ENCODE measurements at places on chromosomes 2 and 18. TPM values are rescaled to one million over a fixed set of nuclear protein-coding genes. Genes with fewer than 3 reads are reported as not detected.

Gene IL1RL1
- 1.1 TPM for total RNA-seq

Gene TEX44
- not detected for total RNA-seq

Gene CHRNG
- total RNA-seq, result not detected

Gene IL1F10
- not detected for total RNA-seq

Gene IGFBP2
- total RNA-seq, result 136 TPM

Gene CNGA3
- total RNA-seq, result not detected

Gene MOCOS
- total RNA-seq, result 0.33 TPM

Gene TMEM87B
- 5.7 TPM for total RNA-seq

Gene AFG3L2
- 136 TPM for total RNA-seq

Gene GPR45
- not detected for total RNA-seq

Gene HOXD8
- 0.14 TPM for total RNA-seq

Gene HSPD1
- 143 TPM for total RNA-seq

Gene SLC8A1
- 990 TPM for total RNA-seq

Gene ALMS1
- 7.7 TPM for total RNA-seq

Gene SLC5A7
- not detected for total RNA-seq

Gene PROM2
- total RNA-seq, result 1.4 TPM

Gene FKBP1B
- 2.1 TPM for total RNA-seq

Gene LYPD6
- 0.08 TPM for total RNA-seq

Gene IL36RN
- total RNA-seq, result not detected

Gene CNRIP1
- total RNA-seq, result 8.0 TPM

Measured in left ventricle myocardium inferior (tissue), 1 donor.